Pancreas (tissue), 10 donors: ENCODE measurements at places on chromosomes 7 and 10.

GRCh38 chr7:123715198-123715597, 33.6 kb downstream of the WASL start:
- H3K36me3 ChIP-seq: no peaks in the 10 kb centered on the region
- H3K4me3 ChIP-seq: no peak overlapping the region
- no peak for DNase-seq
- no peak overlapping the region for H3K27ac ChIP-seq
- no peaks in the 10 kb centered on the region for H3K27me3 ChIP-seq

DNA sequence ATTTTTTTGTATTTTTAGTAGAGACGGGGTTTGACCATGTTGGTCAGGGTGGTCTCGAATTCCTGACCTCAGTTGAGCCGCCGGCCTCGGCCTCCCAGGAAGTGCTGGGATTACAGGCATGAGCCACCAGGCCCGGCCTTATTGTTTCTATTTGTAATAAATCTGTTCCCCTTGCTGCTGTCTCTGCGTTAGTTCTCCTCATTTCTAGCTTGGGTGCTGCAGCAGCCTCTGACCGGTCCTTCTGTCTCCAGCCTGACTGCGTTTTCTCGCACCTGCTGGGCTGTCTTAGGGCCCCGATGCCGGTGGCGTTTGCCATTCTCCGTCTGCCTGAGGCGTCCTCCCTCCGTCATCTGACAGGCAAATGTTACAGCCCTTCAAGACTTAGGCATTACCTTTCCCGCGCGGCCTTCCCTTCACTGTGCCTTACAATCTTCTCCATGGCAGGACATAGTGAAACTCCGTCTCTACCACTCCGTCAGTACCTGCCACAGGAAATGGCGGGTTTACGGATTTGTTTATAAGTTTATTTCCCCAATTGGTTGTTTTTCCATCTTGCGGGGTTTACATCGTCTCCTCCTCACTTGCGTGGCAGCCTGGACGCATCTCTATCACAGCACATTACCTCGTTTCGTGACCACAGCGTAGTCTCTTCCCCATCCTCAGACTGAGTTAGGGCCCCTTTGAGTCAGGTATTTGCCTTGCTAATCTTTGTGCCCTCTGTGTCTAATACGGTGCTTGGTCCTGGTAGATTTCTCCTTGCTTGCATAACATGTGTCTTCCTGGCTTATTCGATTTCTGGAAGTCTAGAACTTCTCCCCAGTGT, 2.3 kb upstream of the GIMAP8 start:
- H3K27ac ChIP-seq: no peak overlapping the region
- no peak for DNase-seq
- peaks cover 6% of the 10 kb centered on the region for H3K4me1 ChIP-seq

- no peaks in the 10 kb centered on the region for H3K4me1 ChIP-seq
- no peaks in the 10 kb centered on the region for H3K36me3 ChIP-seq
- no peak overlapping the region for H3K27ac ChIP-seq
- no peak overlapping the region for H3K4me3 ChIP-seq
- H3K27me3 ChIP-seq: no peaks in the 10 kb centered on the region
Observed at GRCh38 chr10:118101501-118101900, 54.8 kb upstream of the RAB11FIP2 start.

DNA sequence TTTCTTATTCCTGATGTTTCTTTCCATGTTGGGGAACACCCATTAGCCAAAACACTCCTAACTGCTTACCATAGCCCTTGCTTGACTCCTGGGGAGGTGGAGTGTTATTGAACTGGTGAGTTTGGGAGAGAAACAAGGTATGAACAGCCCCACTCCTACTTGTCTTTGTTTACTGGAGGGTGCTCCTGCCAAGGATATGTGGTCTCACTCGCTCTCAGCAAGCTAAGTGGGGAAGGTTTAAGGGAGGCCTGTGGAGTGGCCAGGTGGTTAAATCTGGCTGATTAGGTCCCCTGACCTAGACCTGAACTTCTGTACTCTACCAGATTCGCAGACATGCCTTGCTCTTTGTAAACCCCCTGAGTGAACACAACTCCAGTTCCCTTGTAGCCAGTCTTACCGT, 300.1 kb downstream of the PTEN start:
- no peak for DNase-seq
- no peak overlapping the region for H3K27ac ChIP-seq
- H3K36me3 ChIP-seq: no peaks in the 10 kb centered on the region
- no peaks in the 10 kb centered on the region for H3K4me1 ChIP-seq

DNA sequence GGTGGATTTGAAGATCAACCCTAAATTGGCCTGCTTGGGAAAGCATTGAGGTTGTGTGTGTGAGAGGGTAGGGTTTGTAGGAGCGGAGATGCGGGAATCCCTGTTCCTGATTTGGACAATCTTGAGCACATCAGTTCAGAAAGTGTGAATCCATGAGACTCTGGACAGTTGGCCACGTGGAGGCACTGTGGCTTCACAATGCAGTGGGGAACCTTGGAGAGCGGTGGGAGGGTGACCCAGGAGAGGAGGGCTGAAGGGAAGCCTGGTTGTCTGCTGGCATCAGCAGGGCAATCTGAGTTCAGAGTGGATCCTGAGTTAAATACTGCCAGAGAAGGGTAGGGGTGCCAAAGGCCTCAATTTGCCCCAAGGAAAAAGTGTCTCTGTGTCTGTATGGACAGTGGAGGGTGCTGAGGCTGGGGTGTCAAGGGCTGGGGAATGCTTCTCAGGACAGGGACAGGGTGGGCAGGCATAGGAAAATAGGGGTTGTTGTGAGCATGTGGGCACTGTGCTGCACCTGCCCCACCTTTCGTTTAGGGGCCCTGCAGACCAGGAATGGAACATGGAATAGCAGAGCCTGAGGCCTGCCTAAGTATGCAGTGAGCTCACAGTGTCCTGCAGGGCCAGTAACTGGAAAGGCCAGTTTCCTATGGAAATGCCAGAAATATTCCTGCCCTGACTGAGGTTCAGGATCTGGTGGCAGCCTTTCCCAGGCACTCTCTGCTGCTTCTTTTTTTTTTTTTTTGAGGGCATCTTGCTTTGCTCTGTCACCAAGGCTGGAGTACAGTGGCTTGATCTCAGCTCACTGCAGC, 162.9 kb upstream of the PRSS58 start:
- no peak for DNase-seq
- no peak overlapping the region for H3K27ac ChIP-seq
- no peak overlapping the region for H3K4me3 ChIP-seq
- H3K27me3 ChIP-seq: no peaks in the 10 kb centered on the region

- no peak overlapping the region for H3K27ac ChIP-seq
- DNase-seq: no peak
- no peaks in the 10 kb centered on the region for H3K36me3 ChIP-seq
- H3K4me3 ChIP-seq: no peak overlapping the region
Observed at GRCh38 chr7:23164846-23165245, 17.0 kb upstream of the NUP42 start.

DNA sequence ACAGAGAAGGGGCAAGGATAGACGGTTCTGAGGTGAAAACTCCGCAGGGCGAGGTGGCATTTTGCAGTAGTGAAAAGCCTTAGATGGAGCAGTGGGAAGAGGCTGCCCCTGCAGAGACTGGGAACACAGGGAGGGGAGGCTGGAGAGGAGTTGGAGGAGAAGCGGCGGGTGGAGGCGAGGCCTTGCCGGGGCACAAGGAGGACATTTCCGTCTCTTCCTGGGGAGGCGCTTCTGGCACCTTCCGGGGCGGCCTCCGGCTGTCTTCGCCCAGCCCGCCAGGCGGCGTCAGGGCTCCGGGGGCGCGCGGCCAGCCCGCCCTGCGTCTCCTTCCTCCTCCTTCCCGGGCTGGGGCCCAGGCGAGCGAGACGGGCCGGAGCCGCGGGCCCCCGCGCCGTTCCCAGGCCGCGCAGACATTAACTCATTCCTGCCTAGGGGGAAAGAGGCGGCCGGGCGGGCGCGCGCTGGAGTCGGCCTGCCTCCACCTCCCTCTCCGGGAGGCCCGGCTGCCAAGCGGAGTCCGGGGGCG, 42.7 kb downstream of the LDB3 start:
- peak overlapping the region; percentile 82 for H3K4me3 ChIP-seq
- H3K27ac ChIP-seq: peak overlapping the region; percentile 96
- no peaks in the 10 kb centered on the region for H3K36me3 ChIP-seq
- peak; percentile 92 for DNase-seq
- H3K27me3 ChIP-seq: no peaks in the 10 kb centered on the region

DNA sequence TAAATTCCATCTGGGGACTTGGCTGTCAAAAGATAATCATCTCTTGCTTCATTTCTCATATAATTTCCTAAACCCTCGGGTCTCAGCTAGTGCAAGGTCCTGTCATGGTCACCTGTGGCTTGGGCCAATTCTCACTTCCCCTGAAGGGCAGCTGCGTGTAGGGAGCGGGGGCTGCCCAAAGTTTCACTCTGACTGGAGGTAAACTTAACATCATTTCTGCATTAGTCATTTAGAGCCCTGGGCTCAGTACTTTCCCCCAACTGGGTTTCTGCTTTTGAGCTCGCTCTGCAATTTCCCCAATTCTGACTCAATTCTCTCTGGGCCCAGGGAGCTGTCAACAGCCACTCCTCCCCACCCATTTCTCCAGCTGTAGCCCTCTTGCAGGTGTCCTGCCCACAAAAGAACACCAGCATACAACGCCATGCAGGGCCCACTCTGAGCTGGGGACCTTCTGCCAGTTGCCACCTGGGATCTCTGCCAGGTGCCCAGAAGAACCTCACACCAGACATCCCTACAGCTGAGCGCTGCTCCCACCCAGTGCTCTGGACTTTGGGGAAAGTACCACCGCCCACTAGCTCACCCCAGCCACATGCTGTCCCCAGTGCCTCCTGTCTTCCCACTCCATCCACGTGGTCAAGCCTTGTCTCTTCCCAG, 37.9 kb downstream of the VOPP1 start:
- H3K36me3 ChIP-seq: no peaks in the 10 kb centered on the region
- no peaks in the 10 kb centered on the region for H3K4me1 ChIP-seq
- H3K4me3 ChIP-seq: no peak overlapping the region

DNA sequence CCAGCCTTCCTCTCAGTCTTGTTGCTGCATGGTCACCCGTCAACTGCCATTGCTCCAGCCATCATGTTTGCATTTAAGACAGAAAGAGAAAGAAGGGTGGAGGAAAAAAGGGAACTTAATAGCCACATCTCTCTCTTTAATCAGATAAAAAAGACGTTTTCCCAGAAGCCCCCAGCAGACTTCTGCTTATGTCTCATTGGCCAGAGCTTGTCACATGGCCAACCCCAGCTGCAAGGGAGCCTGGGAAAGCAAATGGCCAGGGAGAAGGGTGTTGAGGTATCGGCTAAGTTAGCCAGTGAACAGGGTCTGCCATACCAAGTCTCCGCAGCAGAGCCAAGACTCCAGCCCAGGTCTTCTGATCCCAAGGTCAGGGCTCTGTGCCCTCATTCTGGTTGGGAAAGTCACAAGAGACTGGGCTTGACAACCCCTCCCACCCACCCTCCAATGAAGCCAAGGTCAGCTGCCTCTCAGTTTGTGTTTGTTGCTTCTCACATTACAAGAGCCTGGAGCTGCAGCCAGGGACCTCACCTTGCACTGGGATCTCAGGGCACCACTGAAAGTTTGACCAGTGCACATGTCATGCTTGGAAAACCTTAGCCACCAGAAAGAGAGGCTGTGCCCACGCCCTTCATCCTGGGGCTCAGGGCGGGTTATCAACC, 80.3 kb upstream of the LYZL2 start:
- no peaks in the 10 kb centered on the region for H3K36me3 ChIP-seq
- DNase-seq: no peak

DNA sequence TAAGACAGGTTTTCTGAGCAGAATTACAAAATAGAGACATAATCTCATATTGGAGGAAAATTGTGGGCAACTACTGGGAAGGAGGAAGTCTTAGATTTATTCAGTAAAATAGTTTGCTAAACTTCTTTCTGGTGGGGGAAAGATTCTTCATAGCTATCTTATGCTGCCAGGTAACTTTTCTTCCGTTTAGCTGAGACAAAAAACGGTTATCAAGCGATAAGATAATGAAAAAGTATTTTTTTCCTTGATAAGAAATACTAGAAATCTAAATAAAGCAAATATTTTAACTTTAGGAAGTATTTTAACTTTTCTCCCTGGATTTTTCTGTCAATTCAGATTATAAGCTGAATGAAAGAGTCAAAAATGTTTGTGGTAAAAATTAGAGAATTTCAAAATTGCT, 52.3 kb downstream of the JMJD1C start:
- H3K4me1 ChIP-seq: peaks cover 15% of the 10 kb centered on the region
- no peaks in the 10 kb centered on the region for H3K36me3 ChIP-seq
- no peak overlapping the region for H3K27ac ChIP-seq
- DNase-seq: no peak

- no peak overlapping the region for H3K27ac ChIP-seq
- no peak for DNase-seq
- H3K4me1 ChIP-seq: no peaks in the 10 kb centered on the region
- H3K27me3 ChIP-seq: no peaks in the 10 kb centered on the region
Observed at GRCh38 chr10:111523016-111523415, 446.2 kb downstream of the ADRA2A start.

DNA sequence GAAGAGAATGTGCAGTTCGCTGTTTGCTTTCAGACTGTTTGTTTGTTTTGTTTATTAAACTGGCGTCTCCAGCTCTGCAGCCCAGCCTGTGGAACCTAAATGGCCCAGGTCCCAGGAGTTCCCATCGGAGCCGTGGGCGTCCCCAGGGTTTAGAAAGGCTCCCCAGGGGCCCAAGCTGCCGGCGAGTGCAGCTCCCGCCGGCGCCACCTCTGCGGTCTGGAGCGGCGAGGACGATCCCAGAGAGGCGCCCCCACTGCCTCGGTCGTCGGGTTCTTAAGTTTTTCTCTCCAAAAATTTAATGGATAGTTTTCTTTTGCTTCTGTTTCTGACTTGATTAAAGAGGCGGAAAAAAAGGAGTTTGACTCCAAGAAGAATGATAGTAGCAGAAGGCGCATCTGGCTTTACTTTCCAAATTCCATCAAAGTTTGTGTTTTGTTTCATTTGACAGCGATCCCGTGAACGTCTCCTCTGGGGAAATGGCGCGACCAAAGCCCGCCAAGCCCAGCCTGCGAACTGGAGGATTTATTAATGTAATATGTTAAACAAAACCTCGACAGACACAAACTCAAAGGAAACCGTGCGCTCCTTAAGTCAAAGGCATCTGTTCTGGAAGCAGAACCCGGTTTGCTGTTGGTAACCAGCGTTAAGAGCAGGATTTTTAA, 718 bp upstream of the FZD1 start:
- H3K4me1 ChIP-seq: peaks cover 6% of the 10 kb centered on the region
- H3K4me3 ChIP-seq: peak overlapping the region; percentile 27
- H3K36me3 ChIP-seq: no peaks in the 10 kb centered on the region
- peak overlapping the region; percentile 28 for H3K27ac ChIP-seq
- no peaks in the 10 kb centered on the region for H3K27me3 ChIP-seq

GRCh38 chr7:123622660-123623386, 21.2 kb downstream of the ASB15 start:
- no peak for DNase-seq
- H3K4me3 ChIP-seq: no peak overlapping the region
- H3K27me3 ChIP-seq: no peaks in the 10 kb centered on the region
- H3K27ac ChIP-seq: no peak overlapping the region
- H3K36me3 ChIP-seq: no peaks in the 10 kb centered on the region
